ENCODE measurements at places on chromosomes 2 and 18. TPM values are rescaled to one million over a fixed set of nuclear protein-coding genes. Genes with fewer than 3 reads are reported as not detected.

Gene KCNS3
- total RNA-seq, result not detected

Gene GKN2
- total RNA-seq, result not detected

Gene HSBP1L1
- total RNA-seq, result 5.9 TPM

Gene FHOD3
- total RNA-seq, result not detected

Gene ZBTB7C
- not detected for total RNA-seq

Gene CD8A
- total RNA-seq, result 0.31 TPM

Gene PMAIP1
- total RNA-seq, result 105 TPM

Gene SIGLEC15
- total RNA-seq, result not detected

Gene CRYBA2
- total RNA-seq, result not detected

Data from activated naive CD4-positive, alpha-beta T cell treated with anti-CD3 and anti-CD28 coated beads, Interleukin-2, amount 50 U/mL, for 72 hours (primary cell).